Activated T-cell treated with anti-CD3 and anti-CD28 coated beads, Interleukin-2, amount 50 U/mL, for 72 hours (primary cell): ENCODE measurements at places on chromosomes 5 and 9. TPM values are rescaled to one million over a fixed set of nuclear protein-coding genes. Genes with fewer than 3 reads are reported as not detected.

DNA sequence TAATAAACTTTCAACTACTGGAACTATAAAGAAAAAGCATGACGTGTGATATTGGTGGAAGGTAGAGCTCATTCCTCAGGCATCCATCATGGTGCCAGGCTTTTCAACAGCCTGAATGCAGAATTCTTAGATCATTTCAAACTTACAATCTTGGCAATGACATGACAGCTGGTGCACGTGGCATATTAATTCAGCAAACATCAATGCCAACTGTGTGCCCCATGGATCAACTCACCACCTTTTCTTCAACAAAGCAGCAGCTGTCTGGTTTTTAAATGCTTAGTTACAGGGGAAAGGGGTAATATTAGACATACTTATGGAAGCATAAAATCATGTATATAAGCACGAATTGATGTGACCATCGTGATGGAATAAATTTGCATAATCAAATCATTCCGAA lies 56.0 kb upstream of the OR13F1 start:
- DNase-seq = no peak

GRCh38 chr9:111613436-111614040 lies 14.1 kb upstream of the PTGR1 start:
- DNase-seq = no peak

DNA sequence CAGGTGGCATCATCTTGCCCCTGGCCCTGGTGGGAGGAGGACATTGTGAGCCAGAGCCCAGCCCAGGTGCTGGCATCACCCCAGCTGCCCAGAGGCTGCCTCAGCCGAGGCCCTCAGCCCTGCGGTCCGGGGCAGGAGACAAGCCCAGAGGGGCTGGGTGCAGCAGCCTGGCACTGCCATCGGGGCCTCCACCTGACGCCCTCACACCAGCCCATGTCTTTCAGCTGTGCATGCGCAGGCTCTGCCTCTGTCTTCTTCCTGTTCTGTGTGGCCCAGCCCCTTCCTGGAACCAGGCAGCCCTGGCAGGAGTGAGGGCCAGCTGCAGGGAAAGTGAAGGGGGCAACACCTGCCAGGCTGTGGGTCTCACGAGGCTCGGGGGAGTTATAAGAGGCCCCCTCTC lies 4.8 kb upstream of the CEL start:
- peak; percentile 7 for DNase-seq

GRCh38 chr5:113634957-113635356 lies 121.5 kb downstream of the YTHDC2 start:
- DNase-seq = no peak

DNA sequence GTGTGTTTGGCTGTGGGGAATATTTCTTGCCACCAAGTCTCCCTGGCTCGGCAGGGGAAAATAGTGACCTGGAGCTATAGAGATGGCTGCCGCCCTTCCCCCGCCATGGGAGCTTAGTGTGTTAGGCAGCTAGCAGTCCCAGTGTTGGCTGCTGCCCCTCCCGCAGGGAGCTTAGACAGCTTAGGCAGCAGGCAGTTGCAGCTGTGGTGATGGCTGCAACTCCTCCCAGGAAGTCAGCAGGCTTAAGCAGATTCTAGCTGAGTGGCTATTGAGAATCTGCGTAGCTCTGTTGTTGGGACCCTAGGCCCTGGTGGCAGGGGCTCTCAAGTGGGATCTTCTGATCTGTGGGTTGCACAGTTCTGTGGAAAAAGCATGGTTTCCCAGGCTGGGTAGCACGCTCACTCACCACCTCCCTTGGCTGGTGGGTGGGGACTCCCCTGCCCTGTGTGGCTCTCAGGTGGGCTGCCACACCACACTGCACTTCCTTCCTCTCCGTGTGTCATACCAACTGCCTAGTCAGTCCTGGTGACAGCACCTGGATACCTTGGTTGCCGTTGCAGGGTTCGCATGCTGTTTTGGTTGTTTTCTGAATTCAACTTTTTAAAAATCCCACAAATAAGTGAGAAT lies 9.3 kb downstream of the OR1N2 start:
- peak; percentile 23 for DNase-seq

Gene TRPM6
- total RNA-seq = not detected
